Astrocyte (in vitro differentiated cells and primary cell): ENCODE measurements at places on chromosomes 6 and 20. TPM values are rescaled to one million over a fixed set of nuclear protein-coding genes. Genes with fewer than 3 reads are reported as not detected.

Gene PMEPA1
- total RNA-seq, result 49.4 and 65.1 TPM in 2 replicates

Gene MYO6
- total RNA-seq, result 29.6 and 33.1 TPM in 2 replicates

Gene MTG2
- total RNA-seq, result 26.6 and 31.5 TPM in 2 replicates

Gene FAM217A
- not detected in 2 replicates for total RNA-seq

Gene HSPA12B
- total RNA-seq, result not detected in 2 replicates

Gene POU3F2
- total RNA-seq, result 1.9 and 2.1 TPM in 2 replicates

Gene ULBP3
- total RNA-seq, result 14.7 and 17.4 TPM in 2 replicates

Gene FOXS1
- 26.0 and 37.1 TPM in 2 replicates for total RNA-seq

Gene THEMIS
- total RNA-seq, result 0.07 TPM in 1 of 2 replicates, not detected in the other

Gene PAX1
- not detected in 2 replicates for total RNA-seq

Gene CST4
- total RNA-seq, result not detected in 2 replicates

Gene GTSF1L
- total RNA-seq, result not detected in 2 replicates

Gene SFTA2
- not detected in 2 replicates for total RNA-seq

Gene TNXB
- total RNA-seq, result 1.8 and 2.3 TPM in 2 replicates

Gene GPX5
- 4.3 and 6.6 TPM in 2 replicates for total RNA-seq

Gene IL17F
- total RNA-seq, result not detected in 2 replicates

Gene PDYN
- total RNA-seq, result not detected in 2 replicates

Gene SLPI
- 0.41 TPM in 1 of 2 replicates, not detected in the other for total RNA-seq

Gene PI3
- not detected in 2 replicates for total RNA-seq

Gene RAB44
- total RNA-seq, result 0.14 and 0.16 TPM in 2 replicates

Gene RSPH9
- total RNA-seq, result 0.30 and 0.55 TPM in 2 replicates

Gene MAPK13
- 4.5 and 5.8 TPM in 2 replicates for total RNA-seq

Gene TRIM27
- total RNA-seq, result 50.8 and 54.5 TPM in 2 replicates

Gene PI16
- not detected in 2 replicates for total RNA-seq

Gene OXT
- total RNA-seq, result not detected in 2 replicates

Gene C20orf204
- total RNA-seq, result 0.75 and 0.99 TPM in 2 replicates
